GM03348 (cell line): ENCODE measurements at places on chromosomes 1 and 21.

DNA sequence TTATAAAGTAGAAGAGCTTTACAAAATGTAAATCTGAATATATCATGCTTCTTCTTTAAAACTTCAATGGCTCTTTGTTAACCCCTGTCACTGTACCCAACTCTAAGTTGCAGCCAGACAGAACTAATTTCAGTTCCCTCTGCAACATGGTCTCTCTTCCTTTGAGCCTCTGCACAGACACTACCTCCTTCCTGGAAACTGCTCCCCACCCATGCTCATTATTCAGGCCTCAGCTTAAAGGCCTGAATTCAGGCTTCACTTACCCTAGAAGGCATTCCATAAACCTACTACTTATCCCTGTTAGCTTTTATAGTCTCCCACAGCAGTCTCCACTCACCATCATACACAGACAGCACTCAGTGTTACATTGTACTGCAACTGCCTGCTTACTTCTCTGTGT lies 2.6 kb upstream of the EEIG2 start:
- DNase-seq: no peak

DNA sequence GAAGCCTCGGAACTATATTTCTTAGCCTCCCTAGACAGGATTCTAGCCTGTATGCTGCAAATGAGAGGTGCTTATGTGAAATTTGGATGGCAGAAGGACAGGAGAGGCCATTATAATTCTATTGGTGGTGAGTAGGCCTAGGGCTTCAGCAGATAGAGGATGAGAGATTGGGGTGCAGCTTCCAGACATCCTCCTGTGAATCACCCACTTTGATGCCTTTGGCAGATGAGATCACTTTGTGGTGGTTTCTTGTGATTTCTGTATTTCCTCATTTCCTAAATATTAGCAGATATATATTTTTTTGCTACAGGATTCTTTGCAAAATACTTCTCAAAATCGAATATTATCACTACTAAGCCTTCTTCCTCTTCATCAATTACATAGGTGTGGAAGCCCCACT lies 37.3 kb downstream of the MFSD2A start:
- peak; percentile 51 for DNase-seq

- DNase-seq: peak; percentile 51
These were observed 749 bp downstream of the CITED4 start for GRCh38 chr1:40861224-40862003.

GRCh38 chr1:61070054-61070453 lies 12.3 kb upstream of the NFIA start:
- DNase-seq: no peak

DNA sequence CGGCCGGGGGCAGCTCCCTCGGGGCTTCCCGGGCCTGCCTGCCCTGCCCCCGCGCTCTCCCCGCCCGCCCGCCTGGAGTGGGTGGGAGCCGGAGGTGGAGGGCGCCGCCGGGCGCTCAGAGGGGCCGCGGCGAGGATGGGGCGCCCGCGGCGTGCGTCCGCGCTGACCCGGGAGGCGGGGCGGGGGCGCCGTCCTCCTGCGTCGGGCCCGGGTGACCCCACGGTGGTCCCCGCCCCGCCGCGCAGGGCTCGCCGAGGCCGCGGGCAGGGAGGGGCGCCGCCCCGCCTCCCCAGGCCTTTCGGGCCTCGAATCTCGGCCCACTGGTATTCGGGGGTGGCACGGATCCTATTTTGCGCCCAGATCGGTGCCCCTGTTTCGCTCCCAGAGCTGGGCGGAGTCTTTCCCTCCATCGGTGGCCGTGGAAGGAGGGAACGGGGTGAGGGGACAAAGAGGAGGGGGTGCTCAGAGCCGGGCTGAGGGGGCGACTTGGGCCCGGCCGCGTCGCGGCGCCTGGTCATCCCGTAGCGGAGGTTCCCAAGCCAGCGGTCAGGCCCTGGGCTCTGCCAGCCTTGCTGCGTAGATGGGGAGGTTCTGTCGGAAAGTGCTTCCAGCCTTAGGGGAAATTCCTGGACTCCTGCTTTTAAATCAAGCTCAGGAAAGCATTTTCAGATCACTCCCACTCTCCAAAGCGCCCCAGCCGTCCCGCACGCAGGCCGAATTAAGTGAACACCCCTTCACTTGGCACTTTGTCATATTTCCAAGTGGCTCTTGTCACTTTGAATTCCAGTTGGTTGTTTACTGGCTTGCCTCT lies 545 bp downstream of the PATJ start:
- peak; percentile 91 for DNase-seq

DNA sequence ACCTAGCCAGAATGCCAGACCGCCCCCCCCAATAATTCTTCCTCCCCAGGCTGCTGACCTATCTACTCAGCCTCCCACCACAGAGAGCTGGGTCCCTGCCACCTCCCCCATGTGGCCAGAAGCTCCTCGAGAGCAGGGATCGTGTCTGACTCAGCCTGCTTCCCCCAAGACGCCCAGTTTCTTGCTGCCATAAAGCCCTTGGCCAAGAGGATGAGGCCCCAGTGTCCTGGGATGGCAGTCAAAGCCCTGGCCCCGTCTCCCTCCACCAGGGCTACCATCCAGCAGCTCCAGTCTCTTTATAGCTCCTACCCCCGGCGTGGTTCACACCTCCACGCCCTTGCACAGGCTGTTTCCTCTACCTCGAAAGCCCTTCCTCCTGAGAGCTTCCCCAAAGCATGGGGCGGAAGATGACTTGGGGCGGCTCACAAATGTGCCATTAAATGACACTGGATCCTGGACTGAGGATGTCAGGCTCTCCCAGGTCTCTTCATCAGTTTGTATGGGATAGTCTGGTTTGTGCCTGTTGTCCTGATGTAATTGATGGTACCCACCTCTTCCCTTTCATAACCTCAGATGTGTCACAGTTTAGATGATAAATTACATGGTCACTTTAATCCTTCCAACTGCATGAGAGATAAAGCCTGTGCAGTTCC lies 13.2 kb downstream of the ADGRB2 start:
- DNase-seq: peak; percentile 77

DNA sequence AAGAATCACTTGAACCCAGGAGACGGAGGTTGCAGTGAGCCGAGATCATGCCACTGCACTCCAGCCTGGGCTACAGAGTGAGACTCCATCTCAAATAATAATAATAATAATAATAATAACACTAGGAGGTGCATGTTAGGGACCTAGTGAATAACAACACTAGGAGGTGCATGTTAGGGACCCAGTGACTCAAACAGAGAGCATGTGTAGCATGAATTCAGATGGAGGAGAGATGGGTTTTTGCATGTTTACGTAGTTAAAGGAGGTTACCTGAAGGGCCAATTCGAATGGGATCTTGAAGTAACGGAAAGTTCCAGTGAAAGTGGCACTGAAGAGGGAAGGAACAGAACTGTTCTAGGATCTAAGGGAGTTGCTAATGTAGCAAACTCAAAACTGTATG lies 7.1 kb upstream of the KCNK1 start:
- DNase-seq: no peak

- DNase-seq: no peak
These were observed 1154.6 kb downstream of the BRINP3 start for GRCh38 chr1:189323091-189323490.

- DNase-seq: peak; percentile 36
These were observed 741 bp downstream of the RGS2 start for GRCh38 chr1:192809307-192810252.

DNA sequence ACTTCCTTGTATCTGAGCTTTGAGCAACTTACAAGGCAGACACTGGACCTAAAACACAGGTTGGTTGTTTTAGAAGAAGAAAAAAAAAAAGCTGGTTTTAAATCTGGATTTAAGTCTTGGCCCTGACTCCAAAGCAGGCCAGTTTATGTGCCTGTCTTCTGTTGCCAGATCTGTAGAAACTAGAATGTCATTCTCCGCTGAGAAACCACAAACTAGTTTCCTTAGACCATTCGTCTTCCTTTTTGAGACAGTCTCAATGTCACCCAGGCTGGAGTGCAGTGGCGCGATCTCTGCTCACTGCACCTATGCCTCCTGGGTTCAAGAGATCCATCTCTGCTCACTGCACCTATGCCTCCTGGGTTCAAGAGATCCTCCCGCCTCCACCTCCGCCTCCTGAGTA lies 33.9 kb downstream of the APP start:
- no peak for DNase-seq

DNA sequence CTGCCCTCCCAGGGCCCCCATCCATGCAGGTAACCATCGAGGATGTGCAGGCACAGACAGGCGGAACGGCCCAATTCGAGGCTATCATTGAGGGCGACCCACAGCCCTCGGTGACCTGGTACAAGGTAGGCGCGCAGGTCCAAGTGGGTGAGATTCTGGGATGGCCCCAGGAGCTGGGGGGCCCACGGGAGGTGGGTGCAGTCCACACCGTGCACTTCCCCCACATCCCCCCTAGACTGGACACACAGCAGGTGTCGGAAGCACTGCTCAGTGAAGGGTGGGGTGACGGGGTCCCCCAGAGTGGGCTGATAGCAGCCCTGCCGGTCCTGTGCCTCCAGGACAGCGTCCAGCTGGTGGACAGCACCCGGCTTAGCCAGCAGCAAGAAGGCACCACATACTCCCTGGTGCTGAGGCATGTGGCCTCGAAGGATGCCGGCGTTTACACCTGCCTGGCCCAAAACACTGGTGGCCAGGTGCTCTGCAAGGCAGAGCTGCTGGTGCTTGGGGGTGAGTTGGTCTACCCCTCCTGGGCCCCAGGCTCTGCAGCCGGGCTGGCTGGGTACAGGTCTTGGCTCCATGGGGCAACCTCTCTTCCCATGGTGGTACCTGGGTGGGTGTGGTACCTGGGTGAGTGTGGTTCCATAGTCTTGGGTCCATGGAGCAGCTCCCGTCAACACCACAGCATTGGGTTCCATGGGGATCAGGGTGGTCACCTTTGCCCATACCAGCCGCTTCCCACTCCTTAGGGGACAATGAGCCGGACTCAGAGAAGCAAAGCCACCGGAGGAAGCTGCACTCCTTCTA lies 40.4 kb downstream of the TRIM11 start:
- no peak for DNase-seq

DNA sequence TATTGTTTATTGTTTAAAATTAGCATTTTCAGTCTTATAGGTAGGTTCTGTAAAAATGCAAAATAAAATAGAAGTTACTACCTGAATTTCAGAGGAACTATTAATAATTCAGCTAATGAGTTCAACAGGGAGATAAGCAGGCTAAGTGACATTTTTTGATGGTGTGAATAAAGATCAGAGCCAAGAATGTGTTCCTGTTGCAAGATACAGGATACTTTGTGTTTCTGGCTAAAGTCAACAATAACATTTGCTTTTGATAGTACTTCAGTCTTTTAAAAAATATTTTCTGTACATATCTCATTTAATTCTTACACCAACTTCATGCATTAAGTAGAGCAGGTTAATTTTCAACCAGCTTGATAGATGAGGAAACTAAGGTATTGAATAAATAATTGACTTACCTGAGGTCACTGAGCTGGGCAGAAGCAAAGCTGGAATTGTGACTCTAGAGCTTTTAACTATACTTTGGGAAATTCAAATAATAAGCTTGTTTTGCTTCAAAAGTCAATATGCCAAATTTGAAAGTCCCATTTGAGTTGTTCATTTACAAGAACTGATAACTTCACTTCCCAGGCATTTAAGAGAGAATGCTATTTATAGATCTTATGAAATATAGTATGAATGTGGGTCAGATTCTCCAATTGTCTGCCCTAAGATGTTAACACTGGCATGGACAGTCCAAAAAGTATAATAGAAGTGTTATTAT lies 6.0 kb downstream of the GORAB start:
- peak; percentile 29 for DNase-seq

DNA sequence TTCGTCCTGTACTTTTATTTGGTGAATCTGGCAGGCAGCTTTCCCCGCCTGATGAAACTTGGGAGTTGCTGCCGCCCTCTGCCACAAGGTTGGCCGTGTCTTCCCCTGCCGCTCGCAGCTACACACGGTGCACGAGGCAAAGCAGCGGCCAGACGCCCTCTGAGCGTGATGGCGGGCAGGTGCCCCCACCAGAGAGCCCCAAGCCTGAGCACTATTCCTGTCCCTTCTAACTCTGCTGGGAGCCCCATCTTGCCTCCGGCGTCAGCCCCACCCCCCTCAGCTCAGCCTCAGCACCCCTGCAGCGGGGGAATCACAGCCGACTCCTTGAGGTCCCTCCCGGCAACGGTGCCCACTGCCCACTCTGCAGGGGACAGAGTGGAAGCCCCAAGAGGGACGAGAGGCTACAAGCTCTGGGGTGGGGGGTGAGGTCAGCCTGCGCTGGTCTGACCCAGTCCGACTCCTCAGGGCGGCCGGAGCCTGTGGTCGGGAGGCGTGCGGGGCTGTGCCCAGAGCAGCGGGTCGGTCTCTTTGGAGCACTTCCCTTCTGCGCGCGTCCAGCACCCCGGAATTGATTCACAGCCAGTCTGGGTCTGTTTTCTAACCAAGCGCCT lies 41.3 kb downstream of the RIPK4 start:
- no peak for DNase-seq

GRCh38 chr21:42535602-42536171 lies 22.0 kb downstream of the SLC37A1 start:
- no peak for DNase-seq

- no peak for DNase-seq
These were observed 21.0 kb upstream of the ARF1 start for GRCh38 chr1:228061411-228062084.

DNA sequence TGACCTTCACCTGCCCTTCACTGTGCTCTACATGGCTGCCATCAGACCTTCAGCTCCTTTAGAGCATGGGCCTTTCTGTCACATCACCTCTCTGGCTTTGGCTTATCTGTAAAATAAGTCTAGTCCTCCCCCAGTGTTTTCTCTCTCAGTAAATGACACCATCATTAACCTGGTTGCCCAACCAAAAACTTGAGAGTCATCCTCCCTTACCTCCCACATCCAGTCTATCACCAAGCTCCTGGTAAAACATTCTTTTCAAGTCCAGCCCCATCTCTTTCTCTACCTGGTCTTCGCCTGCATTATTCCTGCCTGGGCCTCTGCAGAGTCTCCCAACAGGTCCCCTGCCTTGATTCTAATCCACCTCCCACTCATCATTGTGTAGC lies 13.1 kb downstream of the SLC26A9 start:
- DNase-seq: no peak

GRCh38 chr21:41997657-41998056 lies 12.5 kb downstream of the ZBTB21 start:
- DNase-seq: no peak

- DNase-seq: no peak
These were observed 21.3 kb downstream of the UROD start for GRCh38 chr1:45033356-45033755.

DNA sequence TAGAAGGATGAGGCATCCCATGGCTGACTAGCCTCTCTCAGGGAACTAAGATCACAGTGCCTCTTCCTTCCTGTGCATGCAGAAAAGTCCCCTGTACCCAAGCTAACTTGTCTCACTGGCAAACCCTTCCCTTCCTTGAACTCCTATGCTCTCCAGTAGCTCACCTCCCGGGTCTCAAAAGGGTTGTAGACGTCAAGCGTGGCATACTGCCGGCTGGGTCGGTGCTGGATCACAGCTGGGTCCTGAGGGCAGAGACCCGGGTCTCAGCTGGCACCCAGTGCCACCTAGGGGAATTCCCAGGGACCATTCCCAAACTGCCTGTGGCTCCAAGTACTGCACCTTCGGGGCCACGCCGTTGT lies 688 bp downstream of the SCAMP3 start:
- peak; percentile 34 for DNase-seq

DNA sequence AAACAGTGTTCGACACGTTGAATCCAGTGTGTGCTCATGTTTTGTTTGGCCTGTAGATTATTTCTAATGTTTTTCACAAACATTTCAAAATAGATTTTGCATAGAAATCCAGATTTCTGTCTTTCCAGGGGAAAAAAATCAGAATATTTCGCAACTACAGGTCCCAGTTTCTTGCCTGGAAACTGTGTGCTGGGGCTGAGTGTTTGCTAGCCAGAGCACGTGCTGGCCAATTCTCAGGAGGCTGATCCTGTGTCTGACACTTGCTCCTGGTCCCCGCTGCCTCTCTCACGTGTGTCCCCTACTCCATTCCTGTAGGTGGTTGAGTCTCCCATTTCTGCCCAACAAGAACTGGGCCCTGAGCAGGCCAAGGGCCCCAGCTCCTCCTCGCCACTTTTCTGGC lies 2.4 kb downstream of the MAB21L3 start:
- DNase-seq: no peak
